Omental fat pad (tissue), 4 donors: ENCODE measurements at places on chromosomes 13 and 19. TPM values are rescaled to one million over a fixed set of nuclear protein-coding genes. Genes with fewer than 3 reads are reported as not detected.
A peak's percentile ranks its signal among the peaks of the same experiment; 100 is the strongest.

- DNase-seq, result no peak
These were observed 5.0 kb downstream of the FOSB start for GRCh38 chr19:45472563-45473366.

- DNase-seq, result peak; percentile 88
These were observed 1.9 kb upstream of the HNRNPL start for GRCh38 chr19:38851622-38852230.

GRCh38 chr19:39237200-39238184 is 7.3 kb downstream of the IFNL3 start:
- DNase-seq, result no peak

DNA sequence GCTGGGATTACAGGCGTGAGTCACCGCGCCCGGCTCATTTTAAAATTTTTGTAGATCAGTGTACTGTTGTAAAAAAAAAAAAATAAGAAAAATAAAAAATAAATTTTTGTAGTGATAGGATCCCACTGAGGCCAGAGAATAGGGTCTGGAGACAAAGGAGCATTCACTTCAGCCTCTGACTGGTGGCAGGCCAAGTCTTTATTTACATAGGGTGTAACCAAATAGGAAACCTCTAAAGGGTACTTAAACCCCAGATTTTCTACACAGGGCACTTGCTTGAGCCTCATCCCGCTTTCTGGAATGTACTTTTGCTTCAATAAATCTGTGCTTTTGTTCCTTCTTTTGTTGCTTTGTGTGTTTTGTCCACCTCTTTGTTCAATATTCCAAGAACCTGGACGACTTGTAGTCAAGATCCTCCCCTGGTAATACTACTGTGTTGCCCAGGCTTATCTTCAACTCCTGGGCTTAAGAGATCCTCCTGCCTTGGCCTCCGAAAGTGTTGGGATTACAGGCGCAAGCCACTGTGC is 2.1 kb upstream of the PDCD2L start:
- DNase-seq, result no peak

DNA sequence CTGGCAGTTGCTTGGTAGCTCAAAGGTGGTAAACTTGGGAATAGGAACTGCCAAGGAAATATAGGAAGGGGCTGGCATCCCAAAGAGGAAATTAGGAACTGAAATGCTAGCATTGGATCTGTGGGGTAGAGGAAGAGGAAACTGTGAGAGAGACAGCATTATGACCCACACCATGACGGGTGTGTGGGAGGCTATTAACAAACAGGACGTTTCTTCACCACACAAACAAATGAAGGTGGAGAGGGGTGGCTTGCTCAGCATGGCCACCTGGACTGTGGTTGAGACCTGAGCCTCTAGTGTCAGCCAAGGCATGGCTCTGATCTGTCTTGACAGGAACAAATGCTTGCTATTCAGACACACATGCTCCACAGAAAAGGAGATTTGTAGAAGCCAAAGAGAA is 178.2 kb downstream of the B3GLCT start:
- DNase-seq, result no peak

DNA sequence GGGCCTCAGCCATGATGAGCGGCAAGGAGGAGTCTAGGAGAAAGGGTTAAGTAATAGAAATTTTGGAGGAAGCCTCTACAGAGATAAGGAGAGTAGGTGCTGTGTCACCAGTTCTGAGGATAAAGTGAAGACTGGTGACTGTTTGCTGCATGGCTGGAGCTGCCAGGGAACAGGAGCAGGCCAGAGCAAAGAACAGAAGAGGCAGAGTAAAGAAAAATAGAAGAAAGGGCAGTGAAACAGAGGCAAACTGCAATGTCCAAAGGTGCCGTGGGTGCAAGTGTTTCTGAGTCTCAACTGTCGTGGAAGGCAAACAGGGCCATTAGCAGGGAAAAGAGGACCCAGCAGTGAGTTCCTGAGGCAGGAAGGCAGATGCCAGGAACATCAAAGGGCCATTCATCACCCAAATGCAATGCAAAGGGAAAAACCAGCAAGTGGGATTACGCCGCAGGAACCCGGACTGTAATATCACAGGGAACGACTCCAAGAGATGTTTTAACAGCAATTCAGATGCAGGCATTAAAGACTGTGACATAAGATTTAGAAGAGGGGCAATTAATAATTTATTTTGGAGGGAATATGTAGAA is 318.3 kb downstream of the FOXO1 start:
- DNase-seq, result no peak

- DNase-seq, result no peak
These were observed 7.5 kb downstream of the C3 start for GRCh38 chr19:6712692-6713670.

DNA sequence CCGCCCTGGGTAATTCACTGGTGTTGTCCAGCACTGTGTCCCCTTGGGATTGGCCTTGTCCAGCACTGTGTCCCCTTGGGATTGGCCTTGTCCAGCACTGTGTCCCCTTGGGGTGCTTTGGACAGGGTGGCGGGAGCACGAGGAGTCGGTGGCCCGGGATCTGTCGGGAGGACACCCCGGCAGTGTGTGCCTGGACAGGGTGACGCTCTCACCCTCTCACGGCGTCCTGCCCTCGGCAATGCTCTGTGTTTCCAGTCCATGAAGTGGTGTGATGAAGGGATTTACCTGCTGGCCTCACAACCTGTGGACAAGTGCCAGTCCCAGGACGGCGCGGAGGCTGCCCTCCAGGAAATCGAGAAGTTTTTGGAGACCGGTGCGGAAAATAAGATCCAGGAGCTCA is 29.9 kb upstream of the F7 start:
- DNase-seq, result no peak

- DNase-seq, result no peak
These were observed 790 bp downstream of the TPM4 start for GRCh38 chr19:16076958-16077611.

DNA sequence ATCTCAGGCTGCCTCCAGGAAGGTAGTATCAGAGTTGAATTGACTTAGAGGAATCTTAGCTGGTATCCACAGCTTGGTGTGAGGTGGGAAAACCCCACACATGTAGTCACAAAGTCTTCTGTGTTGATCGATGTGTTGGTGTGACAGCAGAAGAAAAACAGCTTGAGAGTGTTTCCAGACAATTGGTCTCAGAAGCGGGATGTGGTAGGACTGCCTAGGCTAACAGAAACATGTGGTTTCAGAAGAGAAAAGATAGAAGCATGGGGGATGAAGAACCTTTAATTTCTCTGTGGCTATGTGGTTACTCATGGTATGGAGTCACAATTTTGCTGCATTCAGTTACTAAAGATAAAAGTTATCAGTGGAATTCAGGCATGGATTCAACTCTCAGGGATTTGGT is 134.7 kb upstream of the SLITRK5 start:
- no peak for DNase-seq

DNA sequence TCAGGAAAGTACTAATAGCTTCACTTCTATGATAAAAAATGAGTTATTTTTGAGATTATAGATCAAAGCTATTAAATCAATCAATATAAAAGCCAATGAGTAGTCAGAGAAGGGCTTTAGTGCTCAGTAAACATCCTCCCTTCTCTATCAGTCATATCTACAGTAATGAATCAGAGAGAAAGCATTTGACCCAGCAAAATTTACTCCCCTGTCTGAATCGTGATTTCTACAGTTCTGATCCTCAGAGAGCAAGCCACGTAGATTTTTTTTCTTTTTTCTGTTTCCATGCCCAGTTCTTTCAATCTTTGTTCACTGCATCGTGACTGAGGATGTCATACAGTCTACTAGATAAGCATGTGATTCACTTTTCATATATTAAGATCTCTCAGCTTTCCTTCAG is 16.2 kb upstream of the MBNL2 start:
- DNase-seq, result no peak

ONECUT3 gene
- not detected for total RNA-seq

APOC1 gene
- 18.6 TPM for total RNA-seq

GSX1 gene
- not detected for total RNA-seq

SSBP4 gene
- 31.4 TPM for total RNA-seq

KIR2DL1 gene
- total RNA-seq, result not detected
